ENCODE measurements at places on chromosomes 7 and 10.

DNA sequence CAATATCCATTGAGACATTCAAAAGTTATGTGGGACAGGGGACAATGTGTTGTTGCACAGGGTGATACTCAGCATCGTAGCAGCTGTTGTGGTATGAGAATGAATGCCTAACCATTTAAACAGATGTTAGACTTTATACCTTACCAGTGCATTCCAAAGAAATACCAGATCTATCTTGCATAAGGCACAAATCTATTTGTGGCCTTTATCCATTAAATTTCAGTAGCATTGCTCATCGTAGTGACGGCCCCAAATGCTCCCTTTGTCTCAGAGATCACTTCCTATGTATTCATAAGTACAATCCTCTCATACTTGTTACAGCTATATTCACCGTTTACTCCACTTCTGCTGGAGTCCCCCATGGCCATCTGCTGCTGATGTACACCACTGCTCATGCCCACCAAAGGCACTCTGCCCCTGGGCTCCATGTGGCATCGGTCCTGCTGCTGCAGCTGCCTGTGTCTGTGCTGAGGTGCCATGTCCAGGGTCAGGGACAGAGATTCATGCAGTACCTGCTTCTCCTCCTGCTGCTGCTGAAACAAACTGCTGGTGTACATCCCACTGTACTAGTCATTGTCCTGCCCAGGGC is 96.3 kb downstream of the CPED1 start:
- DNase-seq = no peak

DNA sequence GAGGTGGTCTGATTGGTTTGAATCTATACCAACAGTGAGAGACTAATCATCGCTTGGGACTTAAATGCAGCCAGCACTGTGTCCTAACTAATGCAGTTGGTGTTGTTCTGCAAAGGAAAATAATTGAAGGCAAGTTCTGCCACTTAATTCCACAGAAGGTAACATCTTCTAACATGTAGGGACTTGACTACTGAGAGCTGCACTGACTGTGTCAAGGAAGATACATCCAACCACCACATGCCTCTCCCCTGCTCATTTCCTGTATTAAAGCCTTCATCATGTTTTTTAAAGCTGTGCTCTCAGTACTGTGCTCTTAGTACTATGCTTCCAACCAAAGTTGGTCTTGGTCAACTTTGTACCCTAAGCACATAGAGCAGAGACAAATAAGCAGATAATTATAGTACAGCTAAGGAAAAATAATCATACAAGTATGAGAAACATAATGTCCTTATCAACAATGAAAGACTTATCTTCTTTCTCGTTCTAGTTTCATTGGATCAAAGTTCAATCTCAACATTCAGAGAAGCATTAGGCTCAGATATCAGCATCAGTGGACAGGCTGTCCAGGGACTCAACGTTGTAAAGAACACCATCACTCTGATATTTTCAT is 2.8 kb upstream of the CYP3A4 start:
- no peak for DNase-seq

GRCh38 chr10:75959209-75959608 is 527.8 kb downstream of the LRMDA start:
- DNase-seq = no peak

GRCh38 chr10:61016630-61017029 is 72.6 kb upstream of the RHOBTB1 start:
- DNase-seq = no peak

DNA sequence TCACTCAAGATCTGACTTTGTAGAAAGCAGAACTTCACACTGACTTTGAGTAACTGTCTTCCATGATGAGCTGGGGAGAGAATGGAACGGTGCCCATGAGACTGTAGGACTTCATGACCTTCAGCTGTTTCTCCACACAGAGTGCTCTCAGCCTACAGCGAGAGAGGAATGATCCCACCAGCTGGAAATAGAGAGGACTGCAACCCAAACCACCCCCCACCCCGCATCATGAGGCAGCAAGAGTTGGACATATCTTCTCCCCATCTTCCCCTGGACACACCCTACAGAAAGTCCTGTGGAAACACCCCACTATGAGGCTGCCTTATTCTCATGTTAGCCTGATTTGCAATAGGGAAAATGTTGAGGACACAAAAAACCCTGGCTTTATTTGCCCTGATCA is 312.5 kb downstream of the PAXIP1 start:
- DNase-seq = no peak

DNA sequence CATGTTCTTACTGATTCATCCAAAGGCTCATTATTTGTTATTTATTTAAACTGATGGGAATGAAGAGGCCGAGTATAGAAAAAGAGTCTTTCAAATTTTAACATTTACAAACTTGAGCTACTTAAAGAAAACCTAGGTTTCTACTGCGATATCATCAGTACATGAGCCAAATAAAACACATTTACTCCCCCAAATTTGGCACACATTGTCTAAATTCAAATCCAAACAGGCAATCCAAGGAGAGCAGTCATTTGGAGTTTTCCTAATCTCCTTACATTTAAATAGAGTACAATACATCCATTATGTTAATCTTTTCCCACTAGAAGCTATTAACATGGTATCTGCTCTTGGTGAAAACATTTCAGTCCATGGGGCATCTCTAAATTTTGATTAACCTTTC is 2.2 kb downstream of the NMT2 start:
- no peak for DNase-seq

- no peak for DNase-seq
These were observed at the start of gene TMEM176A for GRCh38 chr7:150800581-150801241. TMEM176A (plus strand) TSS chr7:150800769; CDS start chr7:150801551, 782 bp downstream.

- DNase-seq = no peak
These were observed 38.9 kb downstream of the TMEM229A start for GRCh38 chr7:123993996-123994395.

- DNase-seq = no peak
These were observed 30.4 kb downstream of the FAM53B start for GRCh38 chr10:124713679-124714255.

DNA sequence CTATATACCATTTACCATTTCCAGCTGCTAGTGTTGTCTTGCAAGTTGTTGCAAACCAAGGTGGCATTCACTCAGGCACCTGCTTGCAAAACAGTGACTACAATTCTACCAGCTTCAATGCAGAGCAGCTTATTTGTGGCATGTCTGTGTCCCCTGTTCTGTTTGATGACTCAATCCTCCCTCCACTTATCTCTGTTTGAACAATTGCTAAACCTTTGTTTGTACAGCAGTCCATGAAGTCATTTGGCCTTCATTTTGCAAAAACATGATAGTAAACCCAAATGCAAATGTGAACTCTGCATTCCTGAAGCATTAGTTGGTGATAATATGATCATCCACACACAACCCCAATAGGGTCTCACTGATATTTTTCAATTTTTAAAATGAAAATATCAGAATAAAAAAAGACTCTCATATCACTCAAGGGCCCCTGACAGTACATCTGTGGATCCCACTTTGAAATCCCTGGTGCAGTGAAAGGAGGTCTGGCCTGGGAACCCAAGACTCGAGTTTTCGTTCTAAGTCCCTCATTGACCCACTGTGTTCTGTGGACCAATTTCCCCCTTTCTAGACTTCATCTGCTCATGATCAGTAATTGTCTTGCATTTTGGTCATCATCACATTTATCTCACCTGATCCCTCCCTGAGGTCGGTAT is 425.4 kb downstream of the RPS24 start:
- DNase-seq = no peak

DNA sequence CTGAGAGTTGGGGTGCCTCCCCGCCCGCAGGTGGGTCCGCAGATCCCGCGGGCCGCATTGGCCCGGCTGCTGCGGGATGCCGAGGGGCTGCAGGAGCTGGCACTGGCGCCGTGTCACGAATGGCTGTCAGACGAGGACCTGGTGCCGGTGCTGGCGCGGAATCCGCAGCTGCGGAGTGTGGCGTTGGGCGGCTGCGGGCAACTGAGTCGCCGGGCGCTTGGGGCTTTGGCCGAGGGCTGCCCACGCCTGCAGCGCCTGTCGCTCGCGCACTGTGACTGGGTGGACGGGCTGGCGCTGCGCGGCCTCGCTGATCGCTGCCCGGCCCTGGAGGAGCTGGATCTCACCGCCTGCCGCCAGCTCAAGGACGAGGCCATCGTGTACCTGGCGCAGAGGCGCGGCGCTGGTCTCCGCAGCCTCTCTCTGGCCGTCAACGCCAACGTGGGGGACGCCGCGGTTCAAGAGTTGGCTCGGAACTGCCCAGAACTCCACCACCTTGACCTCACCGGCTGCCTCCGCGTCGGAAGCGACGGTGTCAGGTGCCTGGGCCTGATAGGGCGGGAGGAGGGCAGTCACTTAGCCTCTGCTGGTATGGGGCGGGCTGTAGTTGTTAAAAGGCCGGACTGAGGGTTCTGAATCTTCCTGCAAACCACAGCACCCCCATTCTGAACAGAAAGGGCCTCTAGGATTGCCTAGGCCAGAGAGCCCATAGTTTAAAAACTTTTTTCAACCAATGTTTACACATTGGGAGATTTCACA is 1.3 kb downstream of the FBXL15 start:
- no peak for DNase-seq

DNA sequence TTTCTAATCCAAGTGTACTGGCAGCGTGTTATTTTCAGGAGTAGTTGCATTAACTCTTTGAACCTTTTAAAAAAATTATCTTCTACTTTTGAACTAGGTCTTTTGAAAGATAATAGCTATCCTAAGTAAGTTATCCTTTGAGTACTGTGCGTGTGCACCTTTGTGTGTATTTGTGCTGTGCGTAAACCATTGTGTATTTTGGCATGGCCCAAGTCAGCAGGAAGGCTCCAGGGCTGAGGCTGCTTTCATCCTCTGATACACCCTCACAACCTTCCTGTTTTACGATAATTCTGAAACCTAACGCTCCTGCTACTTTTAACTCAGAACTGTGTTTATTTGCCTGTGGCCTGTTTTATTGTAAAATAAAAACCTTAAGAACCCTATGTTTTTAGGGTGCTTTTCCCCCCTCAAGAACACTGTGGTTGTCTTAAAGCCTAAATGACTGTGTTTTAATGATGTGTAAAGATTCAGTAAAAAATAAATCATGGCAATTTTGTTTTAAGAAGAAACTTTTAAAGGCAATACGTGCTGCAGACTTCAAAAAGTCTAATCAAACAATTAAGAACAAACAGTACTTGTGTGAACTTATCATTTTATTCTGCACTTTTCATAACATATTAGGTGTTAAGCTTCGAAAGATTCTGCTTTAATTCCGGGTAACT is 57.5 kb downstream of the HDAC9 start:
- DNase-seq = peak; percentile 23

DNA sequence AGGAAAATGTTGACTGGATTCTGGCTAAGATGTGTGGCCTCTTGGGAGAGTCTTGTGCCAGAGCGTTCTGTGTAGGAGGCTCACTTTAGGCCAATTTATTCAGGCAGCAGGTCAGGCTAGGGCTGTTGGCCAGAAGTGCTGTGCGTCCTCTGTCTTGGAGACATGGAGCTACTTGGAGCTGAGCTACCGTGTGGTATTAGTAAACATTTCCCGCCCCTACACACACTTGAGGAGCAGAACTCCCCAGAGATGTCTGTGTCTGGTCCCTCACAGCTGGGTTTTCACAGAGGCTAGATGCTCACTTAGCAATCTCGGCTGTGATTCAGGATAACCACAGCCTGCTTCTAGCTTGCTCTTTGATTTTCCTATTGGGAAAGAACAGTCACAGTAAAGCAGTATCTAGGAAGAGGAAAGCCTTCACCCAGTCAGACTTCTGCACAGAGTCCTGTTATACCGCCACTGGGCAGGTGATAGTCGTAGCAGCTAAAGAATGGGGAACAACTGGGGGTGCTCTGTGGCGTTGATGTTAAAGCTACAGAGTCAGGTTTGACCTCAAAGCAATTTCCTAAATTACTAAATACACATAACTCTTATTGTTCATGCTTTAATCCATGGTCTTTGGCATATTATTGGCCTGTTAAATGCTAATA is 86.7 kb downstream of the MDFIC start:
- DNase-seq = peak; percentile 21

GRCh38 chr10:57972783-57973182 is 294.9 kb downstream of the IPMK start:
- DNase-seq = no peak
